Activated CD4-positive, alpha-beta memory T cell treated with anti-CD3 and anti-CD28 coated beads, Interleukin-2, amount 10 ng/mL, durations not matched to agents 7 days and 5 days (primary cell): ENCODE measurements at places on chromosomes 7 and 10. TPM values are rescaled to one million over a fixed set of nuclear protein-coding genes. Genes with fewer than 3 reads are reported as not detected.

- DNase-seq, result no peak
Observed at GRCh38 chr7:138228769-138229168, 152.5 kb downstream of the AKR1D1 start.

DNA sequence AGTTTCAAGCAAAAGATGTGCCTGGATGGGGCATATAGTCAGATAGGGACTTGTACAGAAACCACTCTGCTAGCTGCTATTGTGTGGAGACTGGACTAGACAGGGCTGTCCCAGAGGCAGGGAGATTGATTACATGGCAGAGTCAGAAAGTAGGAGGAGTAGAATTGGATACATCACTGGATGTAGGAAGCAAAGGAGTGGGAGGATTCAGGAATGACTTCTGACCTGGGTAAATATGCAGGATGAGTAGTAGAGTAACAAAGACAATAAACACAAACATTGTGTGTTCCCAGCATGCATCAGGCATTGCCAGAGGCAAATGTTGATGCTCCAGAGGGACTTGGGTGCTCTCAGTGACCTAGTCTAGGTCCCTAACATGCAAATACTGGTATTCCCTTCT, 30.9 kb upstream of the MAT1A start:
- DNase-seq, result no peak

- DNase-seq, result no peak
Observed at GRCh38 chr10:71770789-71771188, 2.5 kb downstream of the VSIR start.

GRCh38 chr10:107379601-107380000, 215.1 kb upstream of the SORCS1 start:
- DNase-seq, result no peak

- DNase-seq, result peak; percentile 15
Observed at GRCh38 chr10:133134411-133135115, 25.5 kb upstream of the KNDC1 start.

DNA sequence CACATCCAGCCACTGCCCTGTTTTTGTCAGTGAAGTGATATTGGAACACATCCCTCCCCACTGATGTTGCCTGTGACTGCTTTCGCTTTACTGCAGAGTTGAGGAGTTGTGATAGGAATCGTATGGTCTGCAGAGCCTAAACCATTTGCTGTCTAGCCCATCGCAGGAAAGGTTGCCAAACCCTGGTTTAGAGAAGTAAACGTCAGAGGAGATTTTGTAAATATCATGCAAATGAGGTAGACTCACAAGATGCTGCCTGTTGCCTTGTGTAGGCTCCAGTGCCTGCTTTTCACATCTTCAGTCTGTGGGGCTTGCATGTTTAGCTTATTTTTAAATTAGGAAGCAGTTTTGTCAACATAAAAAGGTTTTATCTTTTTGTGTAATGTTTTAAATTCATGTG, 107.1 kb downstream of the TRRAP start:
- DNase-seq, result no peak

DNA sequence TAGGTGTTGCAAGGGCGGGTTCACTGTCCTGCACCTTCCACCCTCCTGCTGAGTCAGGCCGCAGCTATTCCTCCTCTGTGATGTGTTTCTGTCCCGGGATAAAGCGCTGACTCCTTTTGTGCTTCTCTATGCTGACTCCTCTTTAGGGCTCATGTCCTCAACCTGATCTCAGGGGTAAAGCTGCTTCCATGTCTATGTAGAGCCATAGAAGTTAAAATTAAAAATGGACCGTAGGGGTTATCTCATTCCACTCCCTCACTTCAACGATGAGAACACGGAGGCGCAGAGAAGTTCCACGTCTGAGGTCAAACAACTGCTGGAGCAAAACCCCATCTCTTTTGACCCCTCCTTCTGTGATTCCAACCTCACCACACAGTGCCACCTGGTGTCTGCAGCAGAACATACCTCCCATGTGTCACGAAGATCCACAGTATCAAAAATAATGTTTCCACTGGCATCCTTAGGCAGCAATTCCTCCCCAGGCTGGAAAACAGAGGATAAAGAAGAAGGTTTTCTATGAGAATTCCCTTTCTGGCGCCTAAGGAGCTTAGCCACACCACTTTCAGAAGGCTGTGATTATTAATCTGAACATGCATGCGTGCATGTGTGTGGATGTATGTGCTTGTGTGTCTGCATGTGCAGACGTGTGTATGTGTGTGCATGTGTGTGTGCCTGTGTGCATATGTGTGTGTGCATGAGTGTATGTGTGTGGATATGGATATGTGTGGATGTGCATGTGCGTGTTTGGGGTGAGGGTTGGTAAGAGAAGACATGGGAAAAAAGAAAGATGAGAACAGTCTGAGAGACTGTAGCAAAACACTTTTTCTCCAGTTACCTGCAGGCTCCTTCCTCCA, 81.2 kb upstream of the UCN3 start:
- peak; percentile 73 for DNase-seq

GRCh38 chr10:85596389-85596788, 770.2 kb downstream of the GRID1 start:
- no peak for DNase-seq

- no peak for DNase-seq
Observed at GRCh38 chr7:95840953-95841950, 68.9 kb downstream of the DYNC1I1 start.

DNA sequence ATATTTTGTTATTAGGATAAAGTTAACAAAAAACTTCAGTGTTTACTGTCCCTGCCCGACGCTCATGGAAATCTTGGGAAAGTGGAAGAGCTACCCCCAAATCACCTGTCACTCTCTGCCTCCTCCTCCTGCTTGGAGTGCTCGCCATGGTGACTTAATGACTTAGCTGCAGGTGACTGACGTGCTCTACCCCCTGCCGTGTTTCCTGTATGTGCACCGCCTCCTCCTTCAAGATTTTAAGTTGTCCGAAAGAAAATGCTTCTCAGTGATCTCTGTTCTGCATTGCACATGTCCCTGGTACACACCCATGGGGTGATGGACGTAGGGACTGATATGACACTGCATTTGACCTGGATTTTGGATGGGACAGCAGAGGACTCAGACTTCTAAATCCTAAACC, 338.8 kb upstream of the SHH start:
- DNase-seq, result no peak

GRCh38 chr10:110613996-110614495, 30.1 kb upstream of the RBM20 start:
- DNase-seq, result no peak

- no peak for DNase-seq
Observed at GRCh38 chr10:29057822-29058331, 231.0 kb upstream of the LYZL1 start.

GRCh38 chr10:103800789-103801540, 54.4 kb downstream of the SH3PXD2A start:
- DNase-seq, result peak; percentile 80

DNA sequence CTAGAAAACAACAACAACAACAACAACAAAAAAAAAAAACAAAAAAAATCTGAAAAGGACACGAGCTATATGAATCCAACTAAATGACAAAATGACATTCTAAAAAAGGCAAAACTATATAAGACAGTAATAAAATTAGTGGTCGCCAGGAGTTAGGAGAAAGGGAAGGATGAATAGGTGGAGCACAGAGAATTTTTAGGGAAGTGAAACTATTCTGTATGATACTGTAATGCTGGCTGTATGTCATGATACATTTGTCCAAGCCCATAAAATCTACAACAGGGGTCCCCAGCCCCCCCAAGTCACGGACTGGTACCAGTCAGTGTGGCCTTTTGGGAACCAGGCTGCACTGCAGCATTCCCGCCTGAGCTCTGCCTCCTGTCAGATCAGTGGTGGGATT, 2.8 kb upstream of the PUS7 start:
- no peak for DNase-seq

- DNase-seq, result no peak
Observed at GRCh38 chr7:1403638-1404459, 55.4 kb downstream of the MICALL2 start.

The GNGT1 gene
- total RNA-seq, result not detected

The AUTS2 gene
- total RNA-seq, result 17.7 TPM

The CCDC172 gene
- total RNA-seq, result not detected

The RPEL1 gene
- total RNA-seq, result 0.13 TPM
